Astrocyte of the cerebellum (primary cell): ENCODE measurements at places on chromosomes 1 and 21.
A peak's percentile ranks its signal among the peaks of the same experiment; 100 is the strongest.

GRCh38 chr1:40848530-40849189, 13.5 kb downstream of the CITED4 start:
- peak; percentile 49 for DNase-seq

DNA sequence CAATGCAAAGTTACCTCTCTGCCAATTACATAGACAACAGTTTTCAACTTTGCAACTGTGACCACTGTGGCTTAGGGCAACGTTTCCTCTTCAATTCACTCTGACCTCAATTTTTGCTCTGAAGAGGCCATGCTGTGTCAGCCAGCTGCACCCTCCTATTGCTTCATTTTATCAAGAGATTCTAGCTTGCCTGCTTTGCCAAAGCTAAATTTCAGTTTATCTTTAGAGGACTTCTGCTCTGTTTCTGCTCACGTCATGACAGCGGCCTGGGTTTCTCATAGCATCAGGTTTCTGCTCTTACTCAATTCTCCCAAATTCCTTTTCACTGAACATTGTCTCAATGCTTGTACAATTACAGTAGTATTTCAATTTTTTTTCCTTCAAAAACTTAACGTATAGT, 154.6 kb downstream of the PLA2G4A start:
- DNase-seq: no peak

GRCh38 chr1:30166174-30166573, 557.2 kb downstream of the MATN1 start:
- DNase-seq: no peak

DNA sequence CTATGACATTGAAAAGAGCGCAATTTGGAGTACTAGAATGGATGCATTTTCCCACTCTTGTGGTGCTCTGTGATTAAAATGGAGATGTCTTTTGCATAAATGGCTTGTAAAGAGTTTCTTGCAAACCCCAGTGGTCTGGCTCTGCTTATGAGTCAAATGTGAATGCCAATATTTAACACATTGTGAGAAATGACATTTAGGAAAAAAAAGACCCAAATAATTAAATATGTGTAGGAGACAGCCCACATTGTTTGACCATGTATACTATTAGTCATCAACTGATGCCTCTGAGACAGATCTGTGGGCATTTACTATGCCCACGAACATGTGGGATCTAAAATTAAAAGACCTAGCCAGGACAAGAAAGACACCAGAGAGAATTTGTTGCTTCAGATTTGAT, 22.2 kb upstream of the RUNX1 start:
- DNase-seq: no peak

DNA sequence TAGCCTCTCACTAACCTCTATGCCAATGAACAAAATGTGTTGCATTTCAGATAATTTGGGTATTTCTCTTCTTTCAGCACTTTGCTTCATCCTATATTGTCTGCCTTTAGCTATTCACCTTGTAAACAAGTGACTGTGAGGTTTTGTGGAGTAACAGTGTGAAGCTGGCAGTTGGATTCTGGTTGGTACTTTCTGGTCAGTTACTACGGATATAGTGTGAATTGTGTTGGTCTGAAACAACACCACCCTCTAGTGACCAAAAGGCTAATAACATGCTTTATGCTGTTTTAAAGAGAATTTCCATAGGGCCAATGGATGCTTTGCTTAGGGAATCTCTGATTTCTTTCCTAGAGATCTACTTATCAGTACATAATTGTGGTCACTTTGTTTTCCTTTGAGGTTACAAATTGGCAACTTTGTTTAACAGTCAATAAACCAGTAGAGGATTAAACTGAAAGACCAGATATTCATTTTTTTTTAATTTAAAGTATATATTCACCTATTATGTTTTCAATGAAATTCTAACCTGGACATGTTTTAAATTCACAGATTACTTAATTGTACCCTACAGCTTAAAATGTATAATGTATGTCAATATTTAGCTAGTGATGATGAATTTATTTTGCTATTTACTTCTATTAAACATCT, 2.5 kb upstream of the PTGER3 start:
- peak; percentile 71 for DNase-seq

DNA sequence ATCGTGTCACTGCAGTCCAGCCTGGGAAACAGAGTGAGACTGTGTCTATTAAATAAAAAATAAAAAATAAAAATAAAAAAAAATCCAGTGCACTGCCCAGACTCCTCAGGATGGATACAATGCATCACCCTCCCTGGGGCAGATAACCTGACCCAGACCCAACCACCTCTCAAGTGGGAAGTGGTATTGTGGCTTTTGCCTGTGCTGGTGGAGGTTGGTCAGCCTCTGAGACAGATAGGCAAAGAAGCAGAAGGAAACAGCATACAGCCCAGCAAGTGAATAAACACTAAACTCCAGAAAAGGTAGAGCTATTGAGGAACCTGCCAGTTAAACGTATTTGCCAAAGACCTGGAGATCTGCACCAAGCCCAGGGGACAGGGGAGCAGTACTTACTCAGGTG, 22.0 kb downstream of the HHIPL2 start:
- DNase-seq: no peak

- DNase-seq: no peak
Observed at GRCh38 chr21:15928196-15928595, 198.4 kb downstream of the USP25 start.

DNA sequence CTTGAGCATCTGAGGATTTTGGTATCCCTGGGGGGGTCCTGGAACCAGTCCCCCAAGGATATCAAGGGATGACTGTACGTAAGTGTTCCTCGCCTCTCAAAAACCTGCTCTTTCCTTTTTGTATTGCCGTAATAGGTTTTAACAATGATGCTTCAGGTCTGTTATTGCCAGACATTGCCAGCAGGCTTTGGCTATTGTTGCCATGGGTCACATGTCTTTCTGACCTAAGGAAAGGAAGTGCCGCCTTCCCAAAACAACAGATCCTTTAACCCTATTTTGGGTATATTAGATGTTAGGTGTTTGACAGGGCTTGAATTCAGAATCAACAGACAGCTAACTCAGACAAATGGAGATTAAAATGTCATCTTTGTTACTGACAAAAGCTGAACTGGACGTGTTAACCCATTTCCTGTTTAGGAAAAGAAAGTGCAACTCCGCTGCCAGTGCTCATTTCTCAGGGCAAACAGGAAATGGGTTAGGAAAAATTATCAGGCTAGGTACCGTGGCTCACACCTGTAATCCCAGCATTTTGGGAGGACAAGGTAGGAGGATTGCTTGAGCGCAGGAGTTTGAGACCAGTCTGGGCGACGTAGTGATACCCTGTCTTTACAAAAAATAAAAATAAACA, 12.4 kb upstream of the PRPF38B start:
- DNase-seq: no peak

DNA sequence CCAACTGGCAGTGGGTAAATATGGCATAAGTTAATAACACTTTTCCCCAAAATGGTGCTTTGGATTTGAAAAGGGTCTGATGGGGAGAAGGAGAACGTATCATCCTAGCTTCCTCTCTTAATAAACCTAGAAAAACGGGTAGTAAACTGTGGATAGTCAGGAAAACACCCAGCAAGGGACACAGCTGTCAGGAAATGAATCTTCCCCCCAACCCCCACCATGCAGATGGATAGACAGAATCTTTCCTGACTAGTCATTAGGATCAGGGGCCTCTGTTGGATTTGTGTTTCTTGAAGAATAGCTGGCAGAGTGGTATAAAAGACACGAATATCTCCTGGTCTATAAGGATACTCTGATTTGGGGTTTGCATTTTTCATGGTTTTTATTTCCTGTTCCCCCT, 22.5 kb upstream of the LAX1 start:
- no peak for DNase-seq

GRCh38 chr21:41948078-41948895, 5.5 kb downstream of the C2CD2 start:
- no peak for DNase-seq
